ENCODE measurements at places on chromosomes 6 and 20.

GRCh38 chr6:69022993-69023392 lies 387.9 kb downstream of the ADGRB3 start:
- DNase-seq = no peak

- peak; percentile 84 for DNase-seq
Measured at GRCh38 chr6:14799928-14800327, 445.9 kb upstream of the JARID2 start.

- no peak for DNase-seq
Measured at GRCh38 chr6:79149884-79150283, 71.8 kb upstream of the PHIP start.

GRCh38 chr6:81054036-81054435 lies 698.4 kb downstream of the TENT5A start:
- no peak for DNase-seq

DNA sequence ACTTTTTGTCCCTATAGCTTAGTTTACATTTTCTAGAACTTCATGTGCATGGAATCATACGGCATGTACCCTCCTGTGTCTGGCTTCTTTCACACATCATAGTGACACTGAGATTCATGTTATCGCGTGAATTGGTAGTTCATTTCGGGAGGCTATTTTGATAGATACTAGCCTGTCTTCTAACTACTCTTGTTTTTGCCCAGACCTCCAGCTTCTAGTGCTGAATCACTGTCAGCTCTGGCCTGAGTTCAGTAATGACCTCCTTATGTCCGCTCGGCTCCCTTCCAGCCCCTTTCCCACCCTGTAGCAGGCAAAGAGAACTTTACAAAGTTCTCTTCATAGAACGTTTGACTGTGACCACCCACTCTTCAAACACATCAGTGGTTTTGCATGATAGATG lies 14.1 kb downstream of the MYBL2 start:
- no peak for DNase-seq

DNA sequence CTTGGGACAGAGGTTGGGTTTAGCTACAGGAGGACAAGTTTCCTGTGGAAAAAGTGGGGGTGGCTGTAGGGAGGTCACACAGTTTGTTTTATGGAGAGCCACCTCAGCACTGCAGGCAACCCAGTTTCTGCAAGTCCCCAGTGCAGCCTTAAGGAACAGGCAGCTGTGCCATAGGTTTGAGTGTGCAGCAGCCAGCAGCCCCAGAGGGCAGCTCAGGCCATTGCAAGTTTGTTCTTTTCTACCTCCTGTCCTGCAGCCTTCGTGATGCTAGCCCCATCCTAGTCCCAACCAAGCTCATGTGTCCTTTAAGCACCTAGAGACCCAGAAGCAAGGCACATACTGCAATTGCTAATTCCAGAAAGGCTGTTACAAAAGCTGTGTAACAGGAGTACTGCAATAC lies 58.8 kb downstream of the ZBTB9 start:
- no peak for DNase-seq

DNA sequence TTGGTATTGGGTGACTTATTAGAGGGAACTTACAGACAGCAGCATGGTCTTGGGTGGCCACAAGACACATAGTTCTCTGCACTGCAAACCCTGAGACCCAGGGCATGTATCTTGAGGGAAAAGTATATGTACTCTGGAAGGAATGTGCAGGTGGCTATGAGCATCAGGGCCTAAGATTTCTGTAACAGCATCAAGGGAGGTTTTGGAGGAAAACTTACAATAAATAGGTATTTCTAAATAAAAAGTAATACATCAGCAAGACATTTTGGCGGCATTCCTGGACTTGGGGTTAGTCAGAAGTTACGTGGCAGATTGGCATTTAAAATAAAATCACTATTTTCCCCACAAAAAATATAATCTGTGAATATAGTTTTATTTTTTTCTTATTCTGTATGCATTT lies 8.0 kb upstream of the STX7 start:
- DNase-seq = no peak

DNA sequence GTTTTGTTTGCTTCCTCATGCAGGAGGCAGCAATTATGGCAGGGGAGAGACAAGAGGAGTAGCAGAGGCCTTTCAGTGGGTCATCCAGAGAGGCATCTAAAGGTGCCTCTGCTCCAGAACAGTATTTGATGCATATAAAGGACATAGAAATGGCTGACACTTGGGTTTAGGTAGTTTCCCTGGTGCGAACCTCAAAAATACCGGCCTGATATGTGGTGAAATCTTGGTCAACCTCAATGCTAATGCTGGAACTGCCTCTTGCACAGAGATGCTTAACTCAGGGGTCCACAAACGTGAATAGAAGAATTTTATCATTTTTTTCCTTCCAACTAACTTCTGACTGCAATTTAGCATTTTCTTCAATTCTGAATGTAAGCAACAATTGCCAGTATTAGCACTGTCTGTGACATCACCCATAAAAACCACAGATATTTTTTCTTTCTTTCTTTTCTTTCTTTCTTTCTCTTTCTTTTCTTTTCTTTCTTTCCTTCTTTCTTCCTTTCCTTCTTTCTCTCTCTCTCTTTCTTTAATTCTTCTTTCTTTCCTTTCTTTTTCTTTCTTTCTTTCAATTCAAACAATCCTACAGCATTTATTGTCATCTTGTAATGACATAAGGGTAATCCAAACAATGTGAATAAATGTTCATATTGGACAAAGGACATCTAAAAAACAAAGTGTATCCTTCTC lies 180.0 kb upstream of the UST start:
- DNase-seq = no peak
